Endothelial cell (in vitro differentiated cells): ENCODE measurements at places on chromosomes 4 and X. TPM values are rescaled to one million over a fixed set of nuclear protein-coding genes. Genes with fewer than 3 reads are reported as not detected.

PWWP3B gene
- total RNA-seq: 0.21 TPM

IL2RG gene
- not detected for total RNA-seq

- DNase-seq: no peak
Observed at GRCh38 chrX:97224148-97224547, 340.4 kb downstream of the RPA4 start.

DNA sequence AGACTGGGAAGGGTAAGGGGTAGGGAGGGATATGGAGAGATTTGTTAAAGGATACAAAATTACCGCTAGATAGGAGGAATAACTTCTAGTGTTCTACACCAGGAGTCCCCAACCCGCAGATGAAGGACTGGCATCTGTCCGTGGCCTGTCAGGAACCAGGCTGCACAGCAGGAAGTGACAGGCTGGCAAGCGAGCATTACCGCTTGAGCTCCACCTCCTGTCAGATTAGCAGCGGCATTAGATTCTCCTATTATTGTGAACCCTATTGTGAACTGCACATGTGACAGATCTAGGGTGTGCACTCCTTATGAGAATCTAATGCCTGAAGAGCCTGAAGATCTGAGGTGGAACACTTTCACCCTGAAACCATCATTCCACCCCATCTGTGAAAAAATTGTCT lies 27.9 kb upstream of the BBS7 start:
- DNase-seq: no peak

GRCh38 chr4:3434881-3435685 lies 6.7 kb upstream of the HGFAC start:
- no peak for DNase-seq
